ENCODE measurements at places on chromosomes 1 and 21.
A peak's percentile ranks its signal among the peaks of the same experiment; 100 is the strongest.

DNA sequence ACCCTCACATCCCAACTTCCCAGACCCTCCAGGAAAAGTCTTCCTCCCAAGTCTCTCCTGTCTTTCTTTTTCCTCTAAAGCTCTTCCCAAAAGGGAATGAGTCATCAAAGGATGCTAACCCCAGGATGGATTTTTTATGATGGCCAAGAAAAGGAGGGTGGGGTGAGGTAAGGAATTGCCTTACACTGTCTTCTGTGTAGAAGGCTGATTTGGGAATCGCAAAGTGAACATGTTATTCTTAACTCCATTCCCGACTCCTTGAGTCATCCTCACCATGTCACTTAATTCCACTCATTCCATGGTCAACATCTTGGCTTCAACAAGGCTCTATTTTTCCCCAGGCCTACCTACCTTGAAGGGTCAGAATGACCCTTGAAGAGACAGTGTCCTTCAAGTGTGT lies 44.0 kb downstream of the TBX15 start:
- DNase-seq: no peak

DNA sequence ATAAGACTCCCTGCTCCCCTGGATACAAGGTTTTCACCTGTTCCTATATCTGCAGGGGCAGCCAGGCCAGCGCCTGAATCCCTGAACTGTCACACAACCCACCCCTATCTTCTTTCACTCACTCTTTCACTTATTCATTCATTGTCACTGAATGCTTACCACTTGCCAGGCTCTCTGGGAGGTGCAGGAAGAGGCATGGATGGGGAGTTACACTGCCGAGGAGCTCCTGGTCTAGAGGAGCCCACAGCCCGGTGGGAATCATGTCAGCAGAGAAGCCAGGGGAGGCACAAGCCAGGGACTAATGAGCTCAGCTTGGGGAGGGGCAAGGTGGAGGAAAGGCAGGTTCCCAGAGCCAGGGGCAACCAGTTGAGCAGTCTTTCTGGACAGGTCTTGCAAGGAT lies 155.8 kb downstream of the TRABD2B start:
- no peak for DNase-seq

GRCh38 chr21:34143685-34144182 lies 70.4 kb downstream of the MRPS6 start:
- no peak for DNase-seq

DNA sequence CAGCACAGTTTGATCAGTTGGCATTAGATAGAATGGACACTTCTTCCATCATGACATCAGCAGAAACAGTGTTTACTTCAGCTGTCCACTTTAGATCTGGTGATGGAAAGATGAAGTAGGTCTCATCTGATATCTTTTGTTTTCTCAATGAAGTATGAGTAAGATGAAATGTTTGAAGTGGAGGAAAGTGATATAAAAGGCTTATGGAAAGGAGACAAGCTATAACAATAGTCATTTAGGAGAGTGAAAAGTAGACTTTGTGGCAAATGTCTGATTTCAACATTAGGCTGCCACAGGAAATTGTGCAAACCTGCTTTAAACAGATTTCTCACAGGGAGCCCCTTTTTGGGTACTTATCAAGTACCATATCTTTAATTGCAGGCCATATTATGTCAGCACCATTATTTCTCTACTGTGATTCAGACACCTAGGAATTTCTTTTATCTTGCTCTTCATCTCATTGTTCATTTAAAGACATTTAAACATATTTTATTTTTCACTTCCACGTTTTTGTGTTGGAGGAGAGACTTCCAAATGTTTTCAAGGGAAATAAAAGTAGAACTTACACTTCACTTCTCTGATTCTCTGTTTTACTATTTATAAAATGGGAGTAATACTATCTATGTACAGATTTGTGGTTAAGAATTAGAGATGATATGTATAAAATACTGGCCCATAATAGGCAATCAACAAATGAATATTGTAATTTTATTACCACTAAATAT lies 18.1 kb downstream of the PDC start:
- peak; percentile 43 for DNase-seq

DNA sequence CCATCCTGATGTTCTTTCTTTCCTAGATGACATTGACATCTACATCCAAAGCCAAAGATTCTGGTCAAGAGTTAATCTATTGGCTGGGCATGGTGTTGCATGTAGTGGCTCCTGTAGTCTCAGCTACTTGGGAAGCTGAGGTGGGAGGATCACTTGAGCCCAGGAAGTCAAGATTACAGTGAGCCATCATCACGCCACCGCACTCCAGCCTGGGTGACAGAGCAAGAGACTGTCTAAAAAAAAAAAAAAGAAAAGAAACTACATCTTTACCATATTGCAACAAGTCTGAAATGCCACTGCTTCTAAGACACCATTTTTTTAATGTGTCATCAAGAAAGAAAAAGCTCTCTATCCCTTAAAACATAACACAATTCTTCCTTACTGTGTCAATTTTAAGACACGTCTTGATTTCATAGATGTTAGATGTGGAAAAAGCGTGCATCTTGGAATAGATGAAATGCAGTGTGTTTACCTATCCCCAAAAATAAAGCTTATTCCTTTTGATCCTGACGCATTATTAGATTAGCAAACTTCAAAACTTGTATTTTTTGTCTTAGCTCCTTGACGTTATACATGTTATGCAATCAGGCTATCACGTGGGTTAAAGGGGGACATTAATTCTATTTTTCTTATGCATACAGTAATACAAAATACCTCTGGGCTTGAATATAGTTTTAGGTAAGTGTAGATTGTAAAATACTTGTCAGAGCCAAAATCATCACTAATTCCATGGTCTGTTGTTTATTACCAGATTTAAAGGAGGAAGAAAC lies 46.3 kb downstream of the ELAPOR1 start:
- peak; percentile 65 for DNase-seq

DNA sequence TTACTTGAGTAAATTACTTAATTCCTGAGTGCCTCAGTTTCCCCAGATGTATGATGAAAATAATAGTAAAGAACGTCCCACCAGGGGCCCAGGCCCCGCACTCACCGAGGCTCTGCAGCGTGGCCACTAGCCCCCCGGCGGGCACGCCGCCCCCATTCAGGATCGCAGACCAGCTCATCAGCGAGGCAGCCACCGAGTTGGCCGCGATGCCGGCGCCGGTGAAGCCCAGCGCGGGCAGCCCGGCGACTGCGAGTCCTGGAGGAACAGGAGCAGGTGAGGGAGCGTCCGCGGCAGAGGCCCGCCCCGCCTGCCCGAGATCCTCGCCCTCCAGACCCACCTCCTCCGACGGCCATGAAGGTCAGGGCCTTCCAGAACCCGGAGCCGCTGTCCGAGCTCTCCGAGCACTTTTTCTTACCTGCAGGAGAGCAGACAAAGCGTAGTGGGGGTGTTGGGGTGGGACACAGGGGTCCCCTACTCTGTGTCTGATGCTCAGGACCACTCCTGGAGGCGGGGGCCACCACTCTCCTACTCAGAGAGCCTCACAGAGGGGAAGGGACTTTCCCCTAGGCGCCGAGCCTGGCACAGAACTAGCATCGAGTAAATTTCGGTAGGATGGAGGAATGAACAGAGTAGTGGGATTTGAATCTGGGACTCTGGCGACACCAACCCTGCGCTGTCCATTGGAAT lies 3.7 kb downstream of the IFI6 start:
- DNase-seq: no peak

Measured in inflammatory macrophage (primary cell).